Stimulated activated CD4-positive, alpha-beta T cell treated with anti-CD3 and anti-CD28 coated beads, TNF-alpha, amount 100 ng/mL, for 48 hours (primary cell): ENCODE measurements at places on chromosomes 1 and 21.

- no peak for DNase-seq
Observed at GRCh38 chr21:33245289-33245918, 15.7 kb downstream of the IFNAR2 start.

DNA sequence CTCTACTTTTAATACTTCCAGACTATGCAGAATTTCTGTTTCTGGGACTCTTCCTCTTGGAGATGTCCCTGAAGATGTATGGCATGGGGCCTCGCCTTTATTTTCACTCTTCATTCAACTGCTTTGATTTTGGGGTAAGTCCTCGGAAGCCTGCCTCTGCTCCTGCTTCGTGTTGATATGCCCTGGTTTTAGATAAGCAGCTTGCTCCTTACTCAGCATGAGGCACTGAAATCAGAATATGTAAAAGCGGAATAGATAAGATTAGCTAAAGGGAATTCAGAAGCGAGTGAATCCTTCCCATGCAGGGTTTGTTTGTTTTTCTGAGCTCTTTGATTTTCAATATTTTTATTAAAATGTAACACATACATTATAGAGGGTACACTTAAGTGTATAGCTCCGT is 234.7 kb downstream of the CACNA1E start:
- DNase-seq: no peak

DNA sequence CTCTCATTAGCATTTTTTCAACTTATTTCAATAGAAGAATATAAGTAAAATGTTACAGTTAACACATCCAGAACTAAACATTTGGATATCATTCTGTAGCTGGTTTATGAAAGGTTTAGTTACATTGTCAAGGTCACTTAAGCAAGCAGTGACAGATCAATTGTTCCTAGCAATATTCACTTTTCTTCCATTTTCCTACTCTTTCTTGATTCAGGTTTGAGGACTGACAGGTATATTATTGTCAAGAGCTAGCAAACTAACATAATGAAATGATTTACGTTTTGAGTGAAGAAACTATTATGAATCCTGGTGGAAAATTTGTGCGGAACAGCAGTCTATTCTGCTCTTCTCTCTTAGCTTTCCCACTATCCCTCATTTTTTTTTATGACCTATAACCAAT is 220.4 kb upstream of the ADGRL4 start:
- DNase-seq: no peak

DNA sequence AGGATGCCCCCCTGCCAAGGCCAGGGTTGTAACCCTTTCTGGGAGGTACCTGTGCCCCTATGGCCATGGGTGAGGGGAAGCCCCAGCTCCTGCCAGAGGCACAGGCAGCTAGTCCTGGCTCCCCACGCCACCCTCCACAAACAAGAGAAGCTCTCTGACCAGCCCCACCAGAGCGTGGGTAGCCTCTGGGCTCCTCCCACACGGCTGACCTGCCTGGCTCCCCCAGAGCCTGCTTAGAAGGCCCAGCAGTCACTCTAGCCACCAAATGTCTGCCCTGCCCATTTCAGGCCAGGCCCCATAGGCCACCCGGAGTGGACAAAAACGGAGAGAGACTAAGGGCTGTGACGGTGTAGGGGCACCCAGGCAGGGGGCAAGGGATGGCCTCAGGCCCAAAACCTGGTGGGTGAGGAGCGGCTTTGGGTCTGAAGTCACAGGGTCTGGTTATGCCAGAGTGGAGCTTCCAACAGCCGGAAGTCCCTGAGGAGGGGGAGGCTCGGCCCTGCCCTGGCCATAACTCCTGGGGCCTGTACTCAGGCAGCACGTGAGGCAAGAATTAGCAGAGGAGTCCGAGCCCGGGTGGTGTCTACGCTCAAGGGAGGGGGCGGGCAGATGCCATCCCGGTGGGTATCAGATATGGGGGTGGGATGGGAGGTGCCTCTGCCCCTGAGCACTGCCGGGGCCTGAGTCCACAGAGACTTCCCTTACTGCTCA is 155.4 kb downstream of the CASZ1 start:
- DNase-seq: no peak

DNA sequence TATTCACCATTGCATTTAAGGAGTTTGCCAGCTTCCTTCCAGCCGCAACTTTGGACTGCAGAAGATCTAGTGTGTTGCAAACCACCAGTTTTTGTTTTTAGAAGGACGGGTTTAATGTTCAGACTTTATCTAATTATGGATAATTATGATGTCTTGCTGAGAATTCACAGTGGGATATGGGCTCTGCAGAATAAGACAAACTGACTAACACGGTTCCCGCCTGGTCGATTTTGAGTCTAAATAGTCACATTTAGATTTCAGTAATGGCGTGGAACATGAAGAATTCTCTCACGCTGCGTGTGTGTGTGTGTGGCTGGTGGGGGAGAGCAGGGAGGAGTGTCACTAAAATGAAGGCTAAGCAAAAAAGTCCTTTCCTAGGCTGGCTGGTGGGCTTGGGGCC is 48.5 kb upstream of the DMRTB1 start:
- no peak for DNase-seq

DNA sequence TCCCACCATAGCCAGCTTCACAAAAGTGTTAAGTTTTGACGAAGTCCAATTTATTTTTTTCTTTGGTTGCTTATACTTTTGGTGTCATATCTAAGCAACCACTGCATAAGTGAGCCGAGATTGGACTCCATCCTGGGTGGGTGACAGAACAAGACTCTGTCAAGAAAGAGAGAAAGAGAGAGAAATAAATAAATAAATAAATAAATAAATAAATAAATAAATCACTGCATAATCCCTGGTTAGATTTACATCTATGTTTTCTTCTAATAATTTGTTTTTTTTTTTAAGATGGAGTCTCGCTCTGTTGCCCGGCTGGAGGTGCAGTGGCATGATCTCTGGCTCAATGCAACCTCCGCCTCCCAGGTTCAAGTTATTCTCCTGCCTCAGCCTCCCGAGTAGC is 18.3 kb upstream of the ZFYVE9 start:
- DNase-seq: no peak

DNA sequence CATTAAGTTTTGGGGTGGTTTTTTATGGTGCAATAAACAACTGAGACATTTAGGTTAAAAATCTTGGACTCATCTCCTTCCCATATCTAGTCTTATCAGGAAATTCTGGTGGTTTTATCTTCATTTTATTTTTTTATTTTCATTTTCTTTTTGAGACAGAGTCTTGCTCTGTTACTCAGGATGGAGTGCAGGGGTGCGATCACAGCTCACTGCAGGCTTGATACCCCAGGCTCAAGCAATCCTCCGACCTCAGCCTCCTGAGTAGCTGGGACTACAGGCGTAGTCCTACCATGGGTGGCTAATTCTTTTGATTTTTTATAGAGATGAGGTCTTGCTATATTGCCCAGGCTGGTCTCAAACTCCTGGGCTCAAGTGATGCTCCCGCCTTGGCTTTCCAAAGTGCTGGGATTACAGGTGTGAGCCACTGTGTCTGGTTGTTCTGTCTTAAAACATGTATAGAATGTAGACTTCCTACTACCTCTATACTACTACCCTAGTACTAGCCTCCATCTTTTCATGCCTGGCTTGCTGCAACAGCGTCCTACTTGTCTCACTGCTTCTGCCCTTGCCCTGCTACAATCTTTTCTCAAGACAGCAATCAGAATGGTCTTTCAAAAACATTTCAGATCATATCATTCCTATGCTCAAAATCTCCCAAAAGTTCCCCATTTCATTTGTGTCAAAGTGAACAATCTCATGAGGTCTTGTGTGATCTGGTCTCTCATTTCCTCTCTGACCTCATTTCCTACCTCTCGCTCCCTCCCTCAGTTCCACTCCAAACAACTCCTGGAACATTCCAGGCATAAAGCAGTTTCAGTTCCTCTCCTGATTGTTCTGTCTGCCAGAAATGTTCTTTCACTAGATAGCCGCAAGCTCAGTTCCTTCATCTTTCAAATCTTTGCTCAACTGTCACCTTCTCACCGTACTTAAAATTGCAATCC is 5.9 kb upstream of the FCGR2A start:
- DNase-seq: no peak

DNA sequence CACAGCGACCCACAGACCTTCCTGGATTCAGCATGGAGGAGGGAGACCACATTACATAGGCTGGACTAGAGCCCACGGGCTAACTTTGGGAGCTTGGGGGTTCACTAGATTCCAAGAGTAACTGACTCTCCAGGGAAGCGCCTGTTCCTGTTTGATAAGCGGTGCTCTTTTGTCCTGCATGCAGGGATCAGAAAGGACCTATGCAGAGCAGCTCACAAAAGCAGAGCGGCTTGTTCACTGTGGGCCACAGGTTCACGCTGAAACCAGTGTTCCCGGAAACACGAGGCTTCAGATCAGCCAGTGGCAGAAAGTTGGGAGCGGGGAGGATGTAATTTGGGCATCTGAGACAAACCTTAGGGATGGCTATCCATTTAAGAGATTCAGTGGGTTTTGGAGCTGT is 403.9 kb downstream of the PCP4 start:
- no peak for DNase-seq

DNA sequence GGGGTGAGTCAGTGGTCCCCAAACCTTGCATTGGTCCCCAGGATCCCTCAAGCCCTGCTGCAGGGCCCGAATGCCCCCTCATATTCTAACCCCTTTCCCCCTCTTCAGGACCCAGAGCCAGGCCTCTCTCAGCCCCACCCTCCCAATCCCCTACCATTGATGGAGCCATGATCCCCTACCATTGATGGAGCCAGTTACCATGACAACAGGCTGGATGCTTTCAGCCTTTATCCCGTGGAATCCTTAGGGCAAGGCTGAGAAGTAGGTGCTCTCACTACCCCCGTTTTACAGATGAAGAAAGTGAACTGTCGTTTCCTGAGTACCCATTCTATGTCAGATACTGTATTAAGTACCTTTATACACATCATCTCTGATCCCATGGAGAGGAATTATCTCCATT is 70.8 kb downstream of the EPHB2 start:
- no peak for DNase-seq

GRCh38 chr1:185317886-185318310 is 855 bp upstream of the IVNS1ABP start:
- peak; percentile 57 for DNase-seq

DNA sequence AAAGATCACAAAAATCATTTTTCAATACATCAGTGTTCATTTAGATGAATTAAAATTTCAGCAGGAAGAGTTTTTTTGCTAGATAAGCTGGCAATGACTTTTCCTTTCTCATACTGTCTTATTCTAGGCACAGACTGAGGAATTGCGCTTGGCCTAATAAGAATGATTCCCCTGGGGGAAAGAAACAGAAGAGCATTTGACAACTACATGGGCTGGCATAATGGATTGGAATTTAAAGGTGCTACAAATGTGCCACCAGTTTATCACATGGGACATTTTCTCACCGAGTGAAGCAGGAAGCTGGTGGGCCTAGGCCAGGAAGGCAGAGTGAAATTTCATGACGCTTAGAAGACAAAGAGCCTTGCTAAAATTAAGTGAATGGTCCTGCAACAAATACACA is 39.3 kb downstream of the CDKN2C start:
- no peak for DNase-seq

GRCh38 chr1:246482805-246483568 is 24.1 kb downstream of the SMYD3 start:
- no peak for DNase-seq

- DNase-seq: no peak
Observed at GRCh38 chr1:186152620-186153239, 222.3 kb downstream of the TPR start.

- DNase-seq: no peak
Observed at GRCh38 chr1:17419626-17420328, 19.7 kb downstream of the RCC2 start.

DNA sequence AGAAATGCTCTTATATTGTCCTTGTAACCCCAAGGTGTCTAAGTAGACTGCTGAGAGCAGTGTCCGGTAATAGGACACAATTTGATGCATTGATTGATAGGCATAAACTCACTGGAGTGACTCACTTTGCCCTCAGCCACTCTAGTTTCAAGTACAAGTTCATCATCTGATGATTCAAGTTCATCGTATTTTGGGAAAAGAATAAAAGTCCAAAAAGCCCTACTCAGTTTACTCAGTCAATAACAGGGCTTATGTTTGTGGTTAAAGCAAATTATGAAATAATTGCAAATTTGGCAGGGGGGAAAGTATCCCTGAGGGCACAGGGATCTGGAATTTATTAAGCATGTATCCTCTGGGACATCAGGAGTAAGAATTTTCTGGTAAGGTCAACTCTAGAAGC is 7.6 kb upstream of the ATF3 start:
- DNase-seq: no peak

- DNase-seq: no peak
Observed at GRCh38 chr1:229882621-229883020, 184.4 kb upstream of the GALNT2 start.

DNA sequence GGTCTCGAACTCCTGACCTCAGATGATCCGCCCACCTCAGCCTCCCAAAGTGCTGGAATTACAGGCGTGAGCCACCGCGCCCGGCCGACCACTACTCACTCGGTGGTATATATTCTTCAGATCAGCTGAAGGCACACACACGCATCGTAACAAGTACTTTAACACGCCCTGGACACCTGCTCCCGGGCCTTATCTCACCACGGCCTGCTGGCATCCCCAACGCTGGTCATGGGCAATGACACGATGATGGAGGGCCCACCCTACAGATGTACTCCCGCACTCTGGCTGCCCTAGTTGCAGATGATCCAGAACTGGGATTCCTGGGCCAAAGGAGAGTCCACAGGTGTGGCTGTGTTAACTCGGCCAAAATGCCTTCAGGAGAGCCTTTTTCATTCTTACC is 11.6 kb downstream of the UBE2J2 start:
- no peak for DNase-seq

DNA sequence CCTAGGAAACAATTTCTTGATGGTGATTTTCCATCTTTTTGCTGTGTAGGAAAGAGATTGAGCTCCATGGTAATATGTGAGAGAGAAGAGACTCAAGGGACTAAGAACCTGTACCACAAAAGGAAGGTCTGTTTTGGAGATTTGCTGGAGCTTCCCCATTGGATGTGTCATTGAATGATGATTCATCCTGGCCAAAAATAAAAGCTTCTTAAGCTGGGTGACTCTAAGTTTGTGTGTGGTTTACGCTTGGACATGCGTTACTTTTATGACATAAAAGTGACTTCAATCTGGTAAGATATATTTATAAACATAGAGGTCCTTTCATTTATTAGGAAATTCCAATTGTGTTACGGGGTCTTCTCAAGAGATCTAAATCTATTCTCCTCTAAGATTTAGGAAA is 17.4 kb upstream of the IL19 start:
- no peak for DNase-seq

GRCh38 chr1:18644446-18644845 is 13.8 kb downstream of the PAX7 start:
- no peak for DNase-seq

- no peak for DNase-seq
Observed at GRCh38 chr1:247172996-247173395, 1.2 kb upstream of the ZNF124 start.

- DNase-seq: no peak
Observed at GRCh38 chr1:100613817-100614559, 76.0 kb downstream of the GPR88 start.

GRCh38 chr1:205088341-205088740 is 4.1 kb upstream of the TMEM81 start:
- DNase-seq: no peak

GRCh38 chr1:163774401-163774945 is 452.7 kb downstream of the NUF2 start:
- no peak for DNase-seq

GRCh38 chr1:119633575-119633974 is 14.5 kb downstream of the ZNF697 start:
- DNase-seq: no peak

- DNase-seq: no peak
Observed at GRCh38 chr1:217747156-217747769, 116.1 kb downstream of the SPATA17 start.
